Psoas muscle (tissue), 8 donors: ENCODE measurements at places on chromosomes 12 and 14. TPM values are rescaled to one million over a fixed set of nuclear protein-coding genes. Genes with fewer than 3 reads are reported as not detected.

DNA sequence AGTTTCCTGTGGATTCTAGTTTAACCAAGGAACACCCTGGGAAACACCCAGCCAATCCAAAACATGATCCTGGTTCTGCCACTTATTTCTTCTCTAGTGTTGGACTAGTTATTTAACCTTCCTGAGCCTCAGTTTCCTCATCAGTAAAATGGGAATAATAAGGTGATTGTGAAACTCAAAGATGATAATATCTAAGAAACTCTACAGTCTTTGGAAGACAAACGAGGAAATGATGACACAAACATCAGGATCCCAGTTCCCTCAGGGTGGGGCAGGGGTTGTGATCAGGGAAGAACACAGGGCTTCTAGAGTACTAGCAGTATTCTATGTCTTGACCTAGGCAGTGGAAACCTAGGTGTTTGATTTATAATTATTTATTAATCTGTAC, 18.1 kb upstream of the TMEM106C start:
- H3K36me3 ChIP-seq, result no peaks in the 10 kb centered on the region
- H3K4me3 ChIP-seq, result no peak overlapping the region
- H3K4me1 ChIP-seq, result no peaks in the 10 kb centered on the region
- DNase-seq, result no peak

- H3K4me1 ChIP-seq, result peaks cover 17% of the 10 kb centered on the region
- DNase-seq, result no peak
- no peaks in the 10 kb centered on the region for H3K27me3 ChIP-seq
- H3K27ac ChIP-seq, result no peak overlapping the region
- H3K36me3 ChIP-seq, result no peaks in the 10 kb centered on the region
Measured at GRCh38 chr14:59273737-59274136, 85.3 kb downstream of the DAAM1 start.

DNA sequence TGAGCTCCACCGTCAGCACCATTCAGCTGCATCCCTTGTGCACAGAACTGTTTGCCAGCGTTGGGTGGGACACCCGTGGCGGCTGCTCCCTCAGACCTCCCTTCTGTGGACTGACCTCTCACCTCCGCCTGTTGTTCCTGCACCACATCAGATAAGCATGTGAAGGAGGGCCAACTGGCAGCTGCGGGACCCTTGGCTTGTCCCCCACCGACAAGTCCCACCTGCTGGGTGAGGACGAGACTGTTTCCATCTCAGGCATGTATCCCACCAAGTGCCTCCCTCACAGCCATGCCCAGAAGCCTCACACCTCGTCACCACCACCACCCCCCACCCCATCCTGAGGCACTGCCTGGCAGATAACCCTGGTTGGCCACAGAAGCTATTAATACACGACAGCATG, 18.6 kb upstream of the TEAD4 start:
- peaks cover 5% of the 10 kb centered on the region for H3K4me1 ChIP-seq
- no peak for DNase-seq
- H3K36me3 ChIP-seq, result peaks cover 42% of the 10 kb centered on the region
- no peaks in the 10 kb centered on the region for H3K27me3 ChIP-seq
- H3K4me3 ChIP-seq, result no peak overlapping the region

Gene RHOJ
- 4.8 TPM for total RNA-seq

Gene KRT80
- 1.0 TPM for total RNA-seq
